ENCODE measurements at places on chromosomes 1 and 21.
A peak's percentile ranks its signal among the peaks of the same experiment; 100 is the strongest.

- peak; percentile 32 for DNase-seq
These were observed at the start of gene KCND3 for GRCh38 chr1:111989531-111990025. Gene KCND3 (minus strand): TSS chr1:111989668.

DNA sequence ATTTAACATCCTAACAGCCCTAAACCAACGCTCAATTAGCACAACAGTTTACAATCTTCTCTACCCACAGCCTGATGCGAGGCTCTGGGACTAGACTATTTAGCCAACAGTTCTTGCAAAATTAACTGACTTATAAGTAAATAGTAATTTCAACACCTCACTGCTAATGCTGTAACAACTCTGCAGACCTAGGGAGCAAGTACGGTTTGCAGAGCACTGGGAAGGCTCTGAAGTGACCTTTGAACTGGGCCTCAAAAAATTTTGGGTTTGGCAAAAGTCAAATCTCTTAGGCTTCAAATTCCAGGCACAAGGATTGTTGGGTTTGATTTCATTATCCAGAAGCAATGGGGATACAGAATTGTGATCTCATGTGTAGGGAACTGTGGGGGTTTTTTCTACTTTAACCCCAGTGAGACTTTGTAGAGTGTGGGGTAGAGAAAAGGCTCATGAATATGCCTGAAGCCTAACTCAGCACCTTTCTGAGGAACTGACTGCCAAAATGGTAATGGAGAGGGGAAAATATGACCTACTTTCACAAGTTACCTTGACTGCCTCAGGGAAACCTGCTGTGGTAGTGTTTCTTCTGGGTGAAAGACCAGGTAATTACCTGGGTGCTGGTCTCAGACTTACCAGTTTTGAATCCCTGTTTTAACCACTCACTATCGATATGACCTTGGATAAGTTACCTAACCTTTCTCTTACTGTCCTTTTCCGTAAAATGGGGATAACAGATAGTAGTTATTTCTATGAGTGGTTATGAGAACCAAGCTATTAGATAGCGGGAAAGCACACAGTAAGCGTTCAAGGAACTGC lies 889 bp upstream of the TXLNA start:
- DNase-seq: no peak

DNA sequence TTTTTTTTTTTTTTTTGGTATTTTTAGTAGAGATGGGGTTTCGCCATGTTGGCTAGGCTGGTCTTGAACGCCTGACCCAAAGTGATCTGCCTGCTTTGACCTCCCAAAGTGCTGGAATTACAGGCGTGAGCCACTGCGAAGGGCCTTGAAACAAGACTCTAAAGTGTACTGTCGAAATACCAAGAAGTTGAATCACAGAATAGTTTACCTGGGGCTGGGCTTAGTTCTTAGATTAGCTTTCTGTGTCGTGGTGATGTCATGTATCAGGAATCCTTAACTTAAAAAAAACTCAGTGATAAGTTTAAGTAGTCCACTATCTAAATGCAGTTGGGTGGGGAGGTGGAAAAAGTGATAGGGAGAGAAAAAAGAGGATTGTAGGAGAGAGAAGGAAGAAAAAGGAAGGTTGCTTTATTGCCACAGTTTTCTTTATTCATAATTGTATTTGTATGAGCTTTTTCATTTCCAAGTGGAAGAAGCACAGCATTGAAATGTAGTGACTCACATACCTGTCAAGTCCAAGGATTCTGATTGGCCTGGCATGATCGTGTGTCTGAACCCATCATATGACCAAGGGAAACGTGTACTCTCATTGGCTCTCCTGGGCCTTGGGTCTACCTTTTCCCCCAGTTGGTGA lies 13.4 kb downstream of the ITSN1 start:
- DNase-seq: peak; percentile 36

- peak; percentile 50 for DNase-seq
These were observed 55.5 kb downstream of the ECE1 start for GRCh38 chr1:21234779-21235178.

DNA sequence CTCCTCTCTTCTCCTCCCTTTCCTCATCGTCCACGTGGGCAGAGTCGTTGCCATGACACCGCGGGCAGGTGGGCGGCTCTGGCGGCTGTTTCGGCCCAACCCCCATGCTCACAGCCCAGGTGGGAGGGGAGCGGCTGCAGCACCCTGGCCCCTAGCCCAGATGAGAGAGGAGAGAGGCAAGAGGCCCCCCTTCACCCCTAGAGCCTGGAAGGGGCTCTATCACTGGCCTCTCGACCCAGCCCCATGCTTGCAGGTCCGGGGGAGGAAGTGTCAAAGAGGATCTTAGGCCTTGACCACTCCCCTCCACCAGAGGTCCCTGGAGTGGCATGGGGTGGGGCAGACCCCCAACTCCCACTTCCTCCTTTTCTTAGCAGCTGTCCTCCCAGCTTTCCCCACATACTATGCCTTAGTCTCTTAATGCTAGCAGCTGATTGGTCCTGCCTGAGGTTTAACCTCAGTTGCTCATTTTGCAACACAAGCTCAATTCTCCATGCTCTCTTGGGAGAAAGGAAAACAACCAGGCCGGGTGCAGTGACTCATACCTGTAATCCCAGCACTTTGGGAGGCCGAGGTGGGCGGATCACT lies 10.4 kb downstream of the DLGAP3 start:
- no peak for DNase-seq

DNA sequence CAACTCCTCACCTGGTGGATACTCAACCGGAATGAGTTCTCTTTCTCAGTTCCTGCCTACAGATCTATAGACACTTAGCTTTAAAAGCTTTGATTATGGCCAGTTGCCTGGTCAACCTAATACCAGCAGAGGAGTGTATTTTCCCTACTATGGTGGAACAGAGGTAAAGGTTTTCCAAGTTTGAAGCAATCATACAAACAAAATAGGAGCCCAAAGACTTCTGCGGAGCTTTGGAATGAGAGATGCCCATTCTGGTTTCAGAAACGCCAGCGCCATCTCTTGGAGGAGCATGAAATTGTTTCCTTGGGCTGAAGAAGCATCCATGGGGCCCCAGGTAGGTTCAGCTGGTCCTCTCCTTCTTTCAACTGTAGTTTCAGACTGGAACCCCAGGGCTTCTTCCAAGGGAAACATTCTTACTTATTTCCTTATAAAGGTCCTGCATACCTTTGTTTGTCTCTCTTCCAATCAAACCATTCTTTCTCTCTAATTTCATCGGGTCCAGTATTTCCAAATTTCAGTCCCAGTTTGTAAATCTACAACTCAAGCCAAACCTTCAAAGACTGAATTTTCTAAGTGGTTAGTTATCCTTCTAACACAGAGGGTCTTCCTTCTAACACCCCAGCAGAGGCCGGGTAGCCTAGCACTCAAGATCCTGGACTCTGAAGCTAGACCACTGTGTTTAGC lies 95.9 kb downstream of the KCNJ15 start:
- DNase-seq: peak; percentile 55

- no peak for DNase-seq
These were observed 638.0 kb downstream of the KCNT2 start for GRCh38 chr1:195970209-195970608.

DNA sequence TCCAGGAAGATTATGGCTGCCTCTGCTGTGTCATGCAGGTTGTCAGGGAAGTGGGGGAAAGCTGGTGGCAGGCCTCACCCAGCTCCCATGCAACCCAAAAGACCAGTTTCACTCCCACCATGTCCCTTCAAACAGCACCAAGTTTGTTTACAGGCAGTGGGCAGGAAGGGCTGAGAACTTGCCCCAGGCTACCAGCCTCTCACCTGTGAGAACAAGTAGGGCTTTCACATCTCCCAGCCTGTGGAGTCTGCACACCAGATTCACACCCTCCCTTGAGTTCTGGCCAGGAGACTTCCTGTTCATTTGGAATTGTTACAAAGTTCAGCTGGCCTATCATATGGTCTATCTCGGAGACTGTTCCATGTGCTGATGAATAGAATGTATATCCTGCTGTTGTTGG lies 27.8 kb downstream of the RPAP2 start:
- no peak for DNase-seq

DNA sequence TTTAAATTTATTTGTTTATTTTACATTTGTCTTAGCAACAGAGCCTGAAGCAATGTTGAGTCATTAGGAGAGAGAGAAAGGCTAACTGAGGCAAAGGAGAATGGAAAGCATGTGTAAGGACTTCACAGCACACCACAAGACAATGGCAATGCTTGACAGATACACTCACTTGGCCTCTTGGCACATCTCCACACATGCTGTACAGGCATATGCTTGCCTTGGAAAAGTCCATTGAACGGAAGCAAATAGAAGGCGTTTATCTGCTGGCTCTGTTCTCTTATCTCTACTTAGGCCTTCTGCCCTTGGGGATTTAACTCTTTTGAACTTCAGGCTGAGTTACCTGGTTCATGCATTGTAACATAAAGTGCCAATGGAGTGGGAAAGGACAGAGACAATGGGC lies 262.2 kb upstream of the POU3F1 start:
- DNase-seq: no peak

DNA sequence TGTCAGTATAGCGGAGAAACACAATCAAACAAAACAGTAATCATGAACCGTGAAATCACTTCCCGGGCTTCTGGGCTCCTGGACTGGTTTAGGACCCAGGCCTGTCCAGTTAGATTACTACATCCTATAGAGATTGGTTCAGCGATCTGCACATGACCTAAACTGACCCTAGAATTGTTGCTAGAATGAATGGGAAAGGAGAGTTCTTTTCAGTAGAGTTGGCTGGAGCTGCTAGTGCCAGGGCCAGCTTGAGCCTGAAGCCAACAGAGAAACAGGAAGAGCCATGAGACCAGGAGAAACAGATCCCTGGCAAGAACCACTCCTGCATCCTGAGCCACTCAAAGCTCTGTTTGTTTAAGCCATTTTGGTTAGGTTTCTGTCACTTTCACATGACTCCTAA lies 474.3 kb upstream of the C1orf87 start:
- no peak for DNase-seq

DNA sequence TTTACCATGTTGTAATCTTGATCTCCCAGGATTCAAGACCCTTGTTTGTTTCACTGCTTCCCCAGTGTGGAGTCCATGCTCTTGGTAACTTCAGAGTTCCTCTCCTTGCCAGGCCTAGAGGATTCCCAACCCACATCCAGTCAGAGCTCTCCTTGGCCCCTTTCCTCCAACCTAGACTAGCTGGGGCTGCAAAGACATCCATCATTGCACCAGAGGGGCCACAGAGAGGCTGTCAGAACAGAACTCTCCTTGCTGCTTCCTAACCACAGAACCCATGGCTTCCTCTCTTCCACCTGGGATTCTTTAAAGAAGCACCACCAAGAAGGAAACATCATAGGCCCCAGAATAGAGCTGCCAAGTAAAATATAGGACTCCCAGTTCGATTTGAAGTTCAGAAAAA lies 81.0 kb downstream of the HMGB4 start:
- DNase-seq: no peak

DNA sequence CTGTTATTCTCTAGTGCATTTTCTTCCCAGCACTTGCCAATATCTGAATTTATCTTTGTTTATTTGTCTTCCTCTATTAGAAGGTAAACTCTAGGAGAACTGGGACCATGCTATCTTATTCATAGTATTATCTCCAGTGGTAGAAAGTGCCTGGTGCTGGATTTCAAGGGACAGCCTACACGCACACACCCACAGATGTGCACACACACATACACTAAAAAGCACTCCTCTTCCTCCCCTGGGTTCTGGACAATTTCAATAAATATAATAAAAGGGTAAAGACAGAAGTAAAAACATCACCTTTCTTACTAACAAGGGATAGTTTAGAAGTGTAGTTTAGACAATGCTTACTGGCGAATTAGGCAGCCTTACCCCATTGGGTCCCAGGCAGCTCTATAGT lies 28.5 kb upstream of the USP24 start:
- DNase-seq: no peak
